ENCODE measurements at places on chromosomes 4 and X.

DNA sequence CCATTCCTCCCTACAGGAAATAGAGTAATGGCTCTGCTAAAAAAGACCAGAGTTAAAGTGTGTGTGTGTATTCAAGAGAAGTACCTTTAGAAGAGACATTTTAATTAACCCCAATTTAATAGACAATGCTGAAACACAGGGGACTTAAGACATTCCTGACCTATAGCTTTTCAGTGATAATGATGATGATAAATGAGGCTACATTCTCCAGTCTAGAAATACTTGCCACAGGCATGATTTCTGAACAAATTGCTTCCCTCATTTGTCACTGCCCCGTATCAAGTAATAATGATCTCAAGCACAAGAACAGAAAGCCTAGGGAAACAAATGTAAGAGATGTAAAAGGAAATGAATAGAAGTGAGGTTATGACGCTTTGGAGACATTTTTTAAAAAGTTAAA lies 117.1 kb downstream of the UNC5C start:
- DNase-seq = no peak

DNA sequence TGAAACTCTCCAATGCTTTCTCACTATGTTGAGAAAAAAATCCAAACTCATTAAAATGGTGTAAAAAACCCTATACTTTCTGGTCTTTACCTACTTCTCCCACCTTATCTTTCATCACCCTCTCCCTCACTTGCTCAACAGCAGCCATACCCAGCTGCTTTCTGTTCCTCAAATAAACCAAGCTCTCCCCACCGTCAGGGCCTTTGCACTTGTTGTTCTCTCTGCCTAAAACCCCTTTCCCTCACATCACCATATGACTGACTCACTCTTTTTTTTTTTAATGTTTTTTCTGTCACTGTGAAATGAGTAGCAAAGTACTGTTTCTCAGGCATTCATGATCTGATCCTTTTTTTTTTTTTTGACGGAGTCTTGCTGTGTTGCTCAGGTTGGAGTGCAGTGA lies 122.3 kb upstream of the TMEM164 start:
- no peak for DNase-seq

DNA sequence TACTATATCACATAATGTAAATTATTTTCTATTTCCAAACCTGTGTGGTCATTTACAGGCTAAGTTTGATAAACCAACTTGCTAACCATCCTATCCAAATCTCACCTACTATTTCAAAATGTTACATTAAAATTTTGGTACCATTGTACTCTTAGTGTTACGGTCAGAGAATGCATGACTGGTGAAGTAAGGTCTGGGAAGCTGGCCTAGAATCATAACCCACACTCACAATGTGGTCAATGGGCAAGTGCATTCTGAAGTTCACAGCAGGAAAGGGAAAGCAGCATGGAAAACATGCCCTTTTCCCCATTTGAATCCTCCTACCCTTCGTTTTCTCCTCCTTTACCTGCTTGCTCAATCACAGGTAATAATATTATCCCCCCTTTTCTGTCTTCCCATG lies 54.4 kb downstream of the PPP3CA start:
- DNase-seq = no peak

DNA sequence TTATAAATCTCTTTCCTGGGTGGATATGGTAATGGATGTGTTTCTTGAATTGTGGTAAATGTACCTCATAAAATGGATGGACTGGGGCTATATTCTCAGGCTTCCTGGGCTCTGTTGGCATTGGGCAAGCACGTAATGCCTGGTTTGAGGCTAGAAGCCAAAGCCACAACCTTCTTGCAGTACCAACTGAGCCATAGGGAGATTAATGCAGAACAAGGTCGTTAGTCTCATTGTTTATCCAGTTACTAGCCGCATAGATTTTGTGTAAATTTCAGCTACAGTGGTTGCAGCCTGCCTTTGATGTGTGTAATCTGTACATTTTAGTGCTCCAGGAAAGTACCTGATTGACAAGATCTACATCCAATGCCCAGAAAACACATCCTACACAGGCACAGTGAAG lies 7.2 kb upstream of the LEF1 start:
- no peak for DNase-seq

- no peak for DNase-seq
Observed at GRCh38 chrX:71625471-71625870, 7.2 kb upstream of the CXCR3 start.

GRCh38 chrX:23851544-23851943 lies 56.2 kb downstream of the APOO start:
- DNase-seq = no peak

GRCh38 chrX:8988446-8988845 lies 45.5 kb downstream of the FAM9B start:
- DNase-seq = no peak
